Stimulated activated CD8-positive, alpha-beta memory T cell treated with anti-CD3 and anti-CD28 coated beads, Interleukin-4, amount 100 ng/mL, for 4 hours (primary cell): ENCODE measurements at places on chromosomes 5 and 9.

GRCh38 chr9:12773562-12773961, 1.3 kb upstream of the LURAP1L start:
- DNase-seq = no peak

GRCh38 chr5:123549256-123549904, 37.4 kb downstream of the CSNK1G3 start:
- peak; percentile 26 for DNase-seq

- DNase-seq = no peak
Measured at GRCh38 chr9:28547527-28547926, 974.2 kb upstream of the C9orf72 start.

- no peak for DNase-seq
Measured at GRCh38 chr9:16450578-16450977, 419.9 kb downstream of the BNC2 start.

GRCh38 chr5:161740433-161740832, 54.9 kb downstream of the GABRA6 start:
- DNase-seq = no peak

GRCh38 chr9:21322911-21323461, 12.2 kb downstream of the KLHL9 start:
- no peak for DNase-seq

GRCh38 chr5:150278916-150279315, 10.7 kb downstream of the CAMK2A start:
- DNase-seq = no peak

- DNase-seq = no peak
Measured at GRCh38 chr5:56688402-56688801, 126.9 kb upstream of the MAP3K1 start.
